ENCODE measurements at places on chromosomes 11 and 22. TPM values are rescaled to one million over a fixed set of nuclear protein-coding genes. Genes with fewer than 3 reads are reported as not detected.

GRCh38 chr11:134939031-134939430 lies 527.0 kb upstream of the B3GAT1 start:
- no peak for DNase-seq

Gene YPEL1
- 35.1 TPM for polyA plus RNA-seq

DNA sequence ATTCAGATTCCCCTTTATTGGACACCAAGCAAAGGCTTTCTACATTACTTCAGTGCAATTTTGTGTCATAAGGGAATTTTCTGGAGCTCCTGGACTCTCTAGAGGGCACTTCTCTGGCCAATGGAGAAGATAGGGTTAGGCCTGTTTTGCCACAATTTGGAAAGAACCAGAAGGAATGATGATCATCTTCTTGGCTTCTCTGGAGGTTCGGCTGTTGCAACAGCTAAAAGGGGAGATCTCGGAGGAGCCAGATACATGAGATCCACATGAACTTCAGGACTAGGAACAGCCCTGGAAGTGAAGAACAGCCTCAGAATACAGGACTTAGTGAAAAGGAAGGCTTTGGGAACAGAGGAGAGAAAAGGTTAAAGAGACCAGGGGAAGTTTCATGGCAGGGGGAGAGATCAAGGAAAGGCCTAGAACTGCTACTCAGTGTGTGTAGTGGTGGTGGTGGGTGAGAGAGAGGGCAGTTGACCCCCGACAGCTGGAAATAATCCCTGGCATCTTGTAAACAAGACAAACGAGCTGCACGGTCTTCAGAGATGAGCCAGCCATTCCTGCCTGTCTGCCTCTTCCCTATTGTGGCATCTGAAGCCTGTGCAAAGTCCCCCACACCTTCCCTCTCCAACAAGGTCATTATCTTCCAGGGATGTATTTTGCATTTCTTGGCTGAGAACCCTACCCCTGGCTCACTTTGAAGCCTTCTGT lies 83.8 kb downstream of the CCDC81 start:
- no peak for DNase-seq

- no peak for DNase-seq
These were observed 224.2 kb downstream of the GUCY1A2 start for GRCh38 chr11:106794058-106794457.

DNA sequence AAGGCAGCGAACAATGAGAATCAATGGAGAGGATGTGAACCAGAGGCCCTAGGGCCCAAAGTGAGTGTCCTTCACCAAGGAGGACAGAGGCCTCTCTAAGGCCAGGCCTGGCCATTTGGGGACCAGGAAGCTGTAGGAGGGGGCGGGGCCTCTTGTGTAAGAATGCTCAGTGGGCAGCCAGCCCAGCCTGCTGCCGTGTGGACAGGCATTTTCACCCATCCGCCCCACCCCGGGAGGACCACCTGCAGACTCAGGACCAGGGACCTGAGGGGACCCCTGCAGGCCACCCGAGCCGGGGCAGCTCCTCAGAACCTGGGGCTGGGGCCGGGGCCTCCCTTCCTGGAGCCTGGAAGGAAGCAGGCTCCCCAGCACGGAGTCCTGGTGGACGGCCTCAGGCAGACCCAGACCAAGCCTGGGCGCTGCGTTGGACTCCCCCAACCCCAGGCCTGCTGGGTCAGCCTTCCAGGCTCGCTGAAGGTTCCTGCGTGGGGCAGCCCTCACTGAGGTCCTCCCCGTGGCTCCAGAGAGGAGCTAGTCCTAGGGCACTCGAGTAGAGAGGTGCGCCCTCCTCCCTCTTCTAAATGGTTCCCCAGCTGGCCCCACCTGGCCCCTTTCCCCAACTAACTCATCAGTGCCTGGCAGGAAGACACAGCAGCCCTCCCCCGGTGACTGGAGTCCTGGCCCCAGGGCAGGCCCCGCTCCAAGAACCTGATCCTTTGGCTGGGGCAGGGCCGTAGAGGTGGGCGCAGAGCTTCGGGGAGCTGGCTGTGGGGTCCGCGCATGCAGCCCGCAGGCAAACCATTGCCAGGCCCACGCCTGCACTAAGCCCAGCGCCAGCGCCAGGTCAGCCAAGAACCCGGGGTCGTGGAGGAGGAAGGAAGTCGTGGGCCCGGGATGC lies 1.5 kb upstream of the TRABD start:
- DNase-seq, result no peak

Gene SLC22A6
- polyA plus RNA-seq, result 2.0 TPM

GRCh38 chr11:10317776-10318526 lies 13.1 kb downstream of the ADM start:
- DNase-seq, result no peak

GRCh38 chr11:74033046-74033445 lies 24.2 kb upstream of the UCP3 start:
- DNase-seq, result no peak

Data from brain (organoid and tissue), 16 donors.